Activated naive CD4-positive, alpha-beta T cell treated with anti-CD3 and anti-CD28 coated beads for 36 hours (primary cell): ENCODE measurements at places on chromosomes 1 and 21. TPM values are rescaled to one million over a fixed set of nuclear protein-coding genes. Genes with fewer than 3 reads are reported as not detected.

KCNT2 gene
- total RNA-seq, result not detected

MTF2 gene
- 51.0 TPM for total RNA-seq

KIAA1614 gene
- not detected for total RNA-seq

PTAFR gene
- 0.07 TPM for total RNA-seq

FCER1G gene
- total RNA-seq, result 0.74 TPM

KRTAP21-2 gene
- total RNA-seq, result not detected
